ENCODE measurements at places on chromosomes 16 and 17.
A peak's percentile ranks its signal among the peaks of the same experiment; 100 is the strongest.

GRCh38 chr17:27959382-27959709 lies 66.2 kb upstream of the LYRM9 start:
- DNase-seq, result peak; percentile 27

- DNase-seq, result no peak
Measured at GRCh38 chr16:83336603-83337002, 471.2 kb upstream of the HSBP1 start.

DNA sequence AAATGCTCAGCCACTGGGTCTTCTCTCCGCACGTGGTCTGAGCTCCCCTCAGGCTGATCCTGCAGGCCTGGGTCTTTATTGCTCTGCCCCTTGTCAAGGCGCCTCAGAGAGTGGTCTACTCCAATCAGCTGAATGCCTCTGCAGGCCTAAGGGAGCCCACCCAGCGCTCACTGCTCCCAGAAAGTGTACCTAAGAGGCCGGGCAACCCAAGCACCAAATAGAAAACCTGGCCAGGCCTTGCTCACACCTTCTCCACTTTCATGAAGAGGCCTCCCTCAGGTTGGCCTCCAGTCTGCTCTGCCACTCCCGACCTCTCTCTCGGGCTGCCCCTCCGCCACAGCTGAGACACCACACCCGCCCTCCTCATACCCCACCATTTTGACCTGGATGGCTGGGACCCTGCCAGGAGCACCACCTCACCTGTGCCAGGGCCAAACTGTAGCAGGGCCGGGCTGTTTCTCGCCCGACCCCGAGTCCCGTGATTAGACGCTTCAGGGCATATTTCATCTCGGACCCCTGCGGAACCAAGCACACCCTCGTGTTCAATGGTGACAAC lies 665 bp downstream of the MYBBP1A start:
- DNase-seq, result no peak

- DNase-seq, result peak; percentile 26
Measured at GRCh38 chr17:42287305-42287976, 857 bp upstream of the STAT5A start.

DNA sequence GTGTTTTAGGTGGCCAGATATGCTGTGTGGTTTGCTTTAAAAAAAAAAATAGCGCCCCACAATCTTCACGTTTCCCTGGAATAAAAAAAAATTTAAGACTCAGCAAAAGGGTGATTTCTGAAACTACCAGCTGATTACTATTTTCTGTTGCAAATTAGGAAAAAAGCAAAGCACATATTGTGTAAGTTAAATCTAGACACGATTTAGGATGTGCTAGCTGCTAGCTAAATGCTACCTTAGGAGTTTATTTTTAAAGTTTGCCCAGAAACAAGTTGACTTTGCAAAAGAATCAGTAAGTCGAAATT lies 944 bp upstream of the MARF1 start:
- DNase-seq, result no peak

DNA sequence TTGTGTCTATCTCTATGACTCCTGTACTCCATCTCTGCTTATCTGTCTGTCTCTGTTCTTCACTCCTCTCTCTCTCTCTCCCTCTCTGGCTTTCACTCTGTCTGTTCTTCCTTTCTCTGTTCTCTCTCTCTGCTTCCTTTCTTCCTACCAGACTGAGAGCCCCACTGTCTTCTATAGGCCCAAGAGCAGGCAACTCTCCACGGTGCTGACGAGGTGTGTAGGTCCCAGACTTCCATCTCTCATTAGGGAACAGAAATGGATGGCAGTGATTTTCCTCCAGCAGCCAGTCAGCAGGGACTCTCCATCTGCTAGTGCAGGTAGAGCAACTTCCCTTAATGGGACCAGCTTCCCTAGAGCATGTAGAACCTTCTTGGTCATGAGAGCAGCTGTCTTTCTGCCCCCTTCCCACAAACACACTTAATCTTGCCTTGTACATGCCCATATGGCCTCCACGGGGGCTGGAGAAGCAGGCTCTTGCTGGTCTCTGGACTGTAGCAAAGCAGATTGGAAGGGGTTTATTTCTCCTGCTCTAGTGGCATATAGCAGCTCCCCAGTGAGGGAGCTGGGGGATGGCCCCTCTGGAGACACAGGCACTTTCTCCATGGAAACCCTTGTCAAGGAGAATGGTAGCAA lies 47.8 kb upstream of the NLRP1 start:
- DNase-seq, result peak; percentile 13

DNA sequence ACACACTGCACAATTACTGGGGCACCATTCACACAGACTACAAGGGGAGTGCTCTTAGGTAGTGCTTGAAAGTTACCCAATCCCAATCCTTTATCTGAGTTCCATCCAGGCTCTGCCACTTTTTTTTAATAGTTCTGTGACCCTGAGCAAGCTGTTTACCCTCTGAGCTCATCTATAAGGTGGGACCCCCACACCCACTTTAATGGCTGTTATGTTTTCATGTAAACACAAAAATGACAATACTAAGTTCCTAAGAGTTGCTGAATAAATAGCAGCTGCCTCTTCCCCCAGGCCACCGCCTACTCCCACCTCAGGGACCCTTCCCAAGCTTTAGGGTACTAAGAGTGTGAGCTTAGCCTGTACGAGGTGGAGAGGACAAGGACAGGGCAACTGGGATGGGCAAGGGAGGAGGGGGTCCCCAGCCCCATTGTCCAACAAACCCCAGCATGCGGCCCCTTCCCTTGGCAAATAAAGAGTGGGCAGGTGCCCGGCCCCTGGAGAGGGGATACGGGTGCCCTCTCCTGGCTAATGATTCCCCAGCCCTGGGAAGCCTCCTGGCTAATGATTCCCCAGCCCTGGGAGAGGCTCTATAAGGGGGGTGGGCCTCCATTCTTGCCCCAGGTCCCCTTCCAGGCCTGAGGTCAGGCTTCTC lies 14.6 kb downstream of the SLC13A2 start:
- DNase-seq, result no peak

- peak; percentile 39 for DNase-seq
Measured at GRCh38 chr16:57186872-57187854, 1.0 kb downstream of the RSPRY1 start.

DNA sequence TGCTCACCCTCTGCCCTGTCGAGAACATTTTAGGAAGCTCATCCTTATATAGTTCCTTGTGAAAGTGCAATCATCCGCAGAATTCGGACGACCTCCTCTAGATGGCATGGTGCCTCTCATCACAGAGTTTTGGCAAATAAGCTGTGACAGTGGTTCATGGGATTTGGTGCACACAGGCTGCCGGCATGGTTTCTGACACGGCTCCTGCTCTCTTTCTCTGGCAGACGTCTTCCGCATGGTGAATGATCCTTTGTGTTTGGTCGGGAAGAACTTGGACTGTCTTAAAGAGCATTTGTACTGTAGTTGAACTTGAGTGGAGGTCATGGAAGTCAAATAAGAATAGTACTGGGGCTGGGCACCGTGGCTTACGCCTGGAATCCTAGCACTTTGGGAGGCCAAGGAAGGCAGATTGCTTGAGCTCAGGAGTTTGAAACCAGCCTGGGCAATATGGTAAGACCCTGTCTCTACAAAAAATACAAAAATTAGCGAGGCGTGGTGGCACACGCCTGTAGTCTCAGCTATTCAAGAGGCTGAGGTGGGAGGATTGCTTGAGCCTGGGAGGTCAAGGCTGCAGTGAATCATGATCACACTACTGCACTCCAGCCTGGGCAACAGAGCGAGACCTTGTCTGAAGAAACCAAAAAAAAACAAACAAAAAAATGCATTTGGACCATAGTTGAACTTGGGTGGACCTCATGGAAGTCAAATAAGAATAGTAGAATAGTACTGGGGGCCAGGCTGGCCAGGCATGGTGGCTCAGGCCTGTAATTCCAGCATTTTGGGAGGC lies 34.7 kb upstream of the NAT9 start:
- DNase-seq, result no peak

DNA sequence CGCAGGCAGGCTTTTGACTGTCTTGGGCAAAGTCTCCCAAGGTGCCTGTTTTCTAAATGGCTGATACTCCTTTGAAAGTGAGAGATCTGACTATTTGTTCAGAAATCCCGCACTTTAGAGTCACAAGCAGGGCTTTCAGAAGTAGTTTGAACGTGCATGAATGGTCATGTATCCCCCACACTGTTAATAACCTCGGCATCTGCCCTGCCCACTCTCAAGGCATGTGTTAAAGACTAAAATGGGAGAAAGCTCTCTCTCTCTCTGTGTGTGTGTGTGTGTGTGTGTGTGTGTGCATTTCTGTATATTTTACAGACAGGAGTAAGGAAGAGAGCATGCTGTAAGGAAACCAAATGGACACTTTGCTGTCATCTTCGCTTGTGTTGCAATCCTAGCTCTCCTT lies 163.7 kb downstream of the MAF start:
- no peak for DNase-seq

DNA sequence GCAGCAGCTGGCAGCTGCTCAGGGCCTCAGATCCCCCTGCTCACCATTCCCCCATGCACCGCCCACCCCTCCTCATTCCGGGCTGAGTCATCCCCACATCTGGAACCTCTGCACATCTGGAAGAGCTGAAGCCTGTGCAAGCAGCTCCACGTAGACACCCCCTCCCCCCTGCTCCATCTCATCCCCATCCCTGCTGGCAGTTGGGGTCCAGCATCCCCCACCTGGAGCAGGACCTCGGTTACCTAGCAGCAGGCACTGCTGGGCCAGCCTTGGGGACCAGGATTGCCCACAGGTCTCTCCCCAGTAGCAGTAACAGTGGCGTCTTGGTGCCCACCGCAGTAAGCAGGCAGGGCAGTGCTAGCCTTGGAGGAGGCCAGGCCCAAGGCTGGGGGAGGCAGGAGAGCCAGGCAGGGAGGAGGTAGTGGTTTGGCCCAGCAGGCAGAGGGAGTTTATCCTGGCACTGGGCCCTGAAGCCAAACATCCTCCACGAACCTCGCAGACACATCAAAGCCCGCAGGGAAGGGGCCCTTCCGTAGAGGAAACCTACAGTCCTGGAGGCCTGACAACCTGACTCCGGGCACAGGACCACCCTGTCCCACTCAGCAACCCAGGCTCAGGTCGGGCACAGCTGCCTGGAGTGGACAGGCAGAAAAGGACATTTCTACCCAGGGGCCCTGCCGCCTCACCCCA lies 7.7 kb upstream of the TMEM92 start:
- no peak for DNase-seq

DNA sequence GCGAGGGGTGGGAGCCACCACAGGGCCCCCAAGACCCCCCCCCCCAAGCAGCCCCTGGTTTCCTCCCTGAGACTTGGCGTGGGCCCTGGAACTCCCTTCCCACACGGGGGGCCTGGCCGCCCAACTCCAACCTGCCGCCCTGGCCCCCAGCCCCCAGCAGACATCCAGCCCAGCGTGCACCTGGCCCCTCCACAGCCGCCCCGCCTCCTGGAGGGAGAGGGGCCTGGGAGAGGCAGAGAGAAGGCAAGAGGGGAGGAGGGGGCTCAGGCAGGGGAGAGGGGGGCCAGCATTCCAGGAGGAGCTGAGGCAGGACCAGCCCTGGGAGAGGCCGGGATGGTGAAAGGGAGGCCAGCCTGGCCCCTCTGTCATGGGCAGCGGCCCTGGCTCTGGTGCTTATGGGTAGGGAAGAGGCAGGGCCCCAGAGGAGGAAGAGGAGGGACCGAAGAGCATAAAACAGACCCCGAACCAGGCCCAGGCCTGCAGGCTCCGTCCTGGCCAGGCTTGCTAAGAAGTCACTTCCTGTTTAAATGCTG lies 16.7 kb downstream of the IL34 start:
- DNase-seq, result no peak

GRCh38 chr16:10922328-10923145 lies 19.7 kb downstream of the DEXI start:
- DNase-seq, result no peak

- no peak for DNase-seq
Measured at GRCh38 chr16:11024333-11025053, 80.1 kb downstream of the CLEC16A start.

GRCh38 chr17:81119223-81120148 lies 45.8 kb upstream of the PVALEF start:
- peak; percentile 98 for DNase-seq

DNA sequence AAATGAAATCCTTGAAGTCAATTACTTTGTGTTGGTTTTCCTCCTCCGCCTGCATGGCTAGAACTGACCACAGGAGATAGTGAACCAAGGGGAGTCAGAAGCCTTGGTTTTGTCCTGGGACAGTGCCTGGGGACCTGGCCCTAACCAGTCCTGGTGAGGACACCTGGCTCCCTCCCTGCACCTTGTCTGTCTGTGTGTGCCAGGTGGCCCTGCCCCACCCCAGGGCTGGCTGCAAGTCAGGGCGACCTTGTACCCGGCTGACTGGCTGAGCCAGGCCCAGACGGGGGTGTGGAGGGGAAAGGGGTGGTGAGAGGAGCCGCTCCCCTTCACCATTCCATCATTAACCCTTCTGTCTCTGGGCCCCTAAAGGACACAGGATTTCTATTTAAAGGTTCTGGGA lies 3.4 kb downstream of the RAPGEFL1 start:
- no peak for DNase-seq

- DNase-seq, result peak; percentile 66
Measured at GRCh38 chr17:49703557-49704277, 4.0 kb downstream of the SLC35B1 start.

GRCh38 chr17:9802697-9803096 lies 11.3 kb upstream of the DHRS7C start:
- no peak for DNase-seq

All from GM23338 (cell line).